ENCODE measurements at places on chromosomes 13 and 19. TPM values are rescaled to one million over a fixed set of nuclear protein-coding genes. Genes with fewer than 3 reads are reported as not detected.
A peak's percentile ranks its signal among the peaks of the same experiment; 100 is the strongest.

- no peak for DNase-seq
Measured at GRCh38 chr13:108610507-108610906, 18.9 kb upstream of the MYO16 start.

- DNase-seq, result peak; percentile 75
Measured at GRCh38 chr13:20161275-20161950, 561 bp upstream of the GJA3 start.

GRCh38 chr13:99380921-99381645, 73.9 kb upstream of the GPR183 start:
- no peak for DNase-seq

- no peak for DNase-seq
Measured at GRCh38 chr13:78875792-78876580, 217.0 kb upstream of the OBI1 start.

GRCh38 chr19:32580353-32580900, 563 bp upstream of the PDCD5 start:
- no peak for DNase-seq

DNA sequence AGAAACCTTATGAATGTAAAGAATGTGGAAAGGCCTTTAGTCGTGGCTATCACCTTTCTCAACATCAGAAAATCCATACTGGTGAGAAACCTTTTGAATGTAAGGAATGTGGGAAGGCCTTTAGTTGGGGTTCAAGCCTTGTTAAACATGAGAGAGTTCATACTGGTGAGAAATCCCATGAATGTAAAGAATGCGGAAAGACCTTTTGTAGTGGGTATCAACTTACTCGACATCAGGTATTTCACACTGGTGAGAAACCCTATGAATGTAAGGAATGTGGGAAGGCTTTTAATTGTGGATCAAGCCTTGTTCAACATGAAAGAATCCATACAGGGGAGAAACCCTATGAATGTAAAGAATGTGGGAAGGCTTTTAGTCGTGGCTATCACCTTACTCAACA, 20.8 kb downstream of the ZNF283 start:
- DNase-seq, result no peak

The IL12RB1 gene
- 0.83 TPM for total RNA-seq

The RNF17 gene
- total RNA-seq, result not detected

The SLC25A23 gene
- total RNA-seq, result 86.6 TPM
